Heart right ventricle (tissue), 16 donors: ENCODE measurements at places on chromosomes 4 and X. TPM values are rescaled to one million over a fixed set of nuclear protein-coding genes. Genes with fewer than 3 reads are reported as not detected.

GRCh38 chr4:6291784-6292297, 22.2 kb downstream of the WFS1 start:
- peaks cover 85% of the 10 kb centered on the region for H3K36me3 ChIP-seq
- H3K4me1 ChIP-seq: no peaks in the 10 kb centered on the region

- H3K4me3 ChIP-seq: no peak overlapping the region
- no peaks in the 10 kb centered on the region for H3K27me3 ChIP-seq
- no peak overlapping the region for H3K27ac ChIP-seq
- H3K4me1 ChIP-seq: no peaks in the 10 kb centered on the region
- H3K36me3 ChIP-seq: no peaks in the 10 kb centered on the region
- no peak for DNase-seq
Observed at GRCh38 chr4:163587867-163588266, 93.4 kb downstream of the TMA16 start.

GRCh38 chr4:56253666-56254305, 133.5 kb downstream of the AASDH start:
- no peak for DNase-seq
- no peak overlapping the region for H3K27ac ChIP-seq
- H3K36me3 ChIP-seq: no peaks in the 10 kb centered on the region
- no peaks in the 10 kb centered on the region for H3K27me3 ChIP-seq

HPF1 gene
- 18.6 TPM for total RNA-seq
